Stimulated activated CD4-positive, alpha-beta T cell treated with anti-CD3 and anti-CD28 coated beads, Interleukin-1b, Interleukin-23, amount 100 ng/mL, for 4 hours (primary cell): ENCODE measurements at places on chromosomes 3 and 15.

- DNase-seq, result no peak
Measured at GRCh38 chr3:177929310-177929709, 606.9 kb upstream of the KCNMB2 start.

DNA sequence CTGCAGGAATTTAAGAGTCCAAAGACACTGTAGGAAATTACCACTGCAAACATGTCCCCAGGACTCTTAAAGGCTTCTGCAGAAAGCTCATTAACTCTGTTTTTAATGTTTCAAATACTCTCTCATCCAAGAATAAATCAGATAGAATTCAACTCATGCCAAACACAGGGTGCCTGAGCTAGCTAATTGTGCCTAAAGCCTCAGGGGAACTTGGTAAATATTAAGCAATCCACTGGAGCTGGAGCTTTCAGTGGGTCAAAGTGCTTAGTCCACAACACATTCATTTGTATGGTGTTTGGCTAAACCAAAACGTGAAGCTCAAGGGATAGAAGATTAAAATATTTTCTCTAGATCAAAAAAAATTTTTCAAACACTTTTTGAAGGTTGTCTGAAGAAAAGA is 131.4 kb downstream of the THRB start:
- no peak for DNase-seq

DNA sequence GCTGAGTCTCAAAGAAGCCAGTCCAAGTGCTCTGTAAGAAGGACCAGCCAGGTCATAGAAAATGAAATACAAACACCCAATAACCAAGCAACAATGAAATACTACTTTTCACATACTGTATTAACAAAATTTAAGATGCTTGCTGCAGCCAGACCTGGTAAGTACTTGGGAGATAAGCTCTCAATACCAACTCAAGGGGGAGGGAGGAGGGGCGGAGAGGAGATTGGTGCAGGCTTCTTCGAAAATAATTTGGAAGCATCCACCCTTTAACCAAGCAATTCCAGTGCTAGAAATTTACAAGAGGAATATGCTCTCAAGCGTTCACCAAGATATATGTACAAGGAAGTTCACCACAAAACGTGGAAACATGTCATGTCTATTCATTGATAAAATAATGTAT is 7.6 kb upstream of the LRRC2 start:
- no peak for DNase-seq

DNA sequence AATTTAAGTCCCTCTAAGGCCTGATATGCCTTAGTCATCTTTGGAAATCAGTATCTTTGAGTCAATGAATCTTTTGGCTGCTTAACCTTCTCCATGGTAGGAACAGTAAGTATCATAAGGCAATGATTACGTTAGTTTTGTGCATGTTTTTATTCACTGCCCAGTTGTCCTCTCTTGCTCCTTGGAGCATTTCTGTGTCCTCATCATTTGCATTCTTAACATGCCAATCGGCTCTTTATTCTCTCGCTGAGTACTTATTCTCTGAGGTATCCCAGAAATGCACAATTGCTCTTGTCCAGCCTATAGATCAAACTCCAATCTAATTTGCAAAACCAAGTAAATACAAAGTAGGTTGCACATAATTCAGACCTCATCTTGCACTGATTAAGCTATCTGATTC is 405.0 kb upstream of the IL12A start:
- no peak for DNase-seq

- DNase-seq, result no peak
Measured at GRCh38 chr15:60062826-60063225, 58.7 kb downstream of the FOXB1 start.
